ENCODE measurements at places on chromosomes 3 and 15. TPM values are rescaled to one million over a fixed set of nuclear protein-coding genes. Genes with fewer than 3 reads are reported as not detected.

APBA2 gene
- 38.8 TPM for polyA plus RNA-seq

MYL3 gene
- polyA plus RNA-seq, result not detected

C3orf49 gene
- polyA plus RNA-seq, result not detected

GRCh38 chr3:97911459-97911858 is 60.8 kb downstream of the RIOX2 start:
- H3K4me3 ChIP-seq, result peak overlapping the region; percentile 33
- H3K36me3 ChIP-seq, result no peaks in the 10 kb centered on the region
- no peak for DNase-seq
- peak overlapping the region; percentile 9 for H3K27ac ChIP-seq
- H3K27me3 ChIP-seq, result no peaks in the 10 kb centered on the region

DNA sequence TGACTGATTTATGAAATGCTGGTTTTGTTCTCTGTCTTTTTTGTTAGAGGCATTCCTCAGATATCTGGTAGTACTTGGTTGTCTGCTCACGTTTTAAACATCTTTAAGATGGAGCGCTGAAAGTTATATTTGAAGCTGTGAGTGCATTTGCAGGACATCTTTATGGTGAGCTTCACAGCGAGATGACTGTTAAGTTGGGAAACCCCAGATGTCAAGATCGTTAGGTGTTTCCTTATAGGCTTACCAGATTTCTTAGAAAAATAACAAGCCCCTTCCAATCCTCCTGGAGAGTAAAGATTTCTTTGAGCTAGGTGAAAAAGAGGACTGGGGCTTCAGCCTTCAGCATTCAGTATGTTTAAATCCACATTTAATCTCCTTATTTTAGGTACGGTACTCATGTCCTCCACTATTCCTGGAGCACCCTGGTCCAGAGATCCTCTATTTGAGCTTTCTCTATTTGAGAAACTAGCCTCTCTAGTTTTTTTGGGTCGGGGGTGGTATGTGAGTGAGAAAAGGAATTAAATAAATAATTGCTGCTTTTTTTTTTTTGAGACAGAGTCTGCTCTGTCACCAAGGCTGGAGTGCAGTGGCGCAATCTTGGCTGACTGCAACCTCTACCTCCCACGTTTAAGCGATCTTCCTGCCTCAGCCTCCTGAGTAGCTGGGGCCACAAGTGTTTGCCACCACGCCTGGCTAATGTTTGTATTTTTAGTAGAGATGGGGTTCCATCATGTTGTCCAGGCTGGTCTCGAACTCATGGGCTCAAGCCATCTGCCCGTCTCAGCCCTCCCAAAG is 72.3 kb downstream of the ZNF609 start:
- H3K27ac ChIP-seq, result no peak overlapping the region
- DNase-seq, result no peak
- H3K27me3 ChIP-seq, result no peaks in the 10 kb centered on the region
- no peak overlapping the region for H3K4me3 ChIP-seq
- no peaks in the 10 kb centered on the region for H3K36me3 ChIP-seq

DNA sequence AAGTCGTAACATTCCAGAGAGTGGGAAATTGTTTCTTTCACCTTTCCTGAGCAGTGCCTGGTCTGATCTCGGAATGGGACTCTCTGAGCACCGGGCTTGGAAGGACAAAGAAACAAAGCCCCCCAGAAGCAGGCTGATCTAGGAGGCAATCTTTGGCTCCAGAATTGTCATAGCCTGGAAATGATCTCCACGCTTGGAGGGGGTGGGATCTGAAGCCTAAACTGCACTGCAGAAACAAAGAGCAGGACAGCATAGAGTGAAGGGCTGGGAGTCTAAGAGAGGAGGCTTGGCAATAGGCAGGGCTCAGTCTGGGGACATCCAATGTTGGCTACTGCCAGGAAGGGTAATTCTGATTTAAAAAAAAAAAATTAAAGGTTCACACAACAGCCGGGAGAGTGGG is 1.9 kb downstream of the CRABP1 start:
- H3K36me3 ChIP-seq, result no peaks in the 10 kb centered on the region
- no peak for DNase-seq
- H3K4me1 ChIP-seq, result no peaks in the 10 kb centered on the region
- no peak overlapping the region for H3K27ac ChIP-seq
- peaks cover 20% of the 10 kb centered on the region for H3K27me3 ChIP-seq

GRCh38 chr15:33152502-33153109 is 41.9 kb downstream of the FMN1 start:
- no peaks in the 10 kb centered on the region for H3K36me3 ChIP-seq
- H3K27ac ChIP-seq, result no peak overlapping the region
- no peak overlapping the region for H3K4me3 ChIP-seq
- H3K27me3 ChIP-seq, result no peaks in the 10 kb centered on the region
- H3K4me1 ChIP-seq, result peaks cover 13% of the 10 kb centered on the region
- no peak for DNase-seq

DNA sequence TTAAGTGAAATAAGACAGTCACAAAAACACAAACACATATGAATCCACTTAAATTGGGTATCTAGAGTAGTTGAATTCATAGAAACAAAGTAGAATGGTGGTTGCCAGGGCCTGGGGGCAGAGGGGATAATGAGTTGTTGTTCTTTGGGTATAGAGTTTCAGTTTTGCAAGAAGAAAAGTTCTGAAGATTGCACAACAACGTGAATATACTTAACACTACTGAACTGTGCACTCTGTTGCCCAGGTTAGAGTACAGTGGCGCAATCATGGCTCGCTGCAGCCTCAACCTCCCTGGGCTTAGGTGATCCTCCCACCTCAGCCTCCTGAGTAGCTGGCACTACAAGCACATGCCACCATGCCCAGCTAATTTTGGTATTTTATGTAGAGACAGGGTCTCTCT is 14.9 kb downstream of the GRAMD2A start:
- DNase-seq, result no peak
- H3K36me3 ChIP-seq, result no peaks in the 10 kb centered on the region
- peaks cover 11% of the 10 kb centered on the region for H3K27me3 ChIP-seq

GRCh38 chr3:143122608-143123352 is 3.2 kb downstream of the CHST2 start:
- no peak overlapping the region for H3K27ac ChIP-seq
- H3K27me3 ChIP-seq, result no peaks in the 10 kb centered on the region
- DNase-seq, result no peak
- peak overlapping the region; percentile 53 for H3K4me3 ChIP-seq

- no peak overlapping the region for H3K4me3 ChIP-seq
- H3K27ac ChIP-seq, result no peak overlapping the region
- H3K36me3 ChIP-seq, result no peaks in the 10 kb centered on the region
- no peaks in the 10 kb centered on the region for H3K27me3 ChIP-seq
Measured at GRCh38 chr3:101050046-101050445, 56.8 kb upstream of the ABI3BP start.

DNA sequence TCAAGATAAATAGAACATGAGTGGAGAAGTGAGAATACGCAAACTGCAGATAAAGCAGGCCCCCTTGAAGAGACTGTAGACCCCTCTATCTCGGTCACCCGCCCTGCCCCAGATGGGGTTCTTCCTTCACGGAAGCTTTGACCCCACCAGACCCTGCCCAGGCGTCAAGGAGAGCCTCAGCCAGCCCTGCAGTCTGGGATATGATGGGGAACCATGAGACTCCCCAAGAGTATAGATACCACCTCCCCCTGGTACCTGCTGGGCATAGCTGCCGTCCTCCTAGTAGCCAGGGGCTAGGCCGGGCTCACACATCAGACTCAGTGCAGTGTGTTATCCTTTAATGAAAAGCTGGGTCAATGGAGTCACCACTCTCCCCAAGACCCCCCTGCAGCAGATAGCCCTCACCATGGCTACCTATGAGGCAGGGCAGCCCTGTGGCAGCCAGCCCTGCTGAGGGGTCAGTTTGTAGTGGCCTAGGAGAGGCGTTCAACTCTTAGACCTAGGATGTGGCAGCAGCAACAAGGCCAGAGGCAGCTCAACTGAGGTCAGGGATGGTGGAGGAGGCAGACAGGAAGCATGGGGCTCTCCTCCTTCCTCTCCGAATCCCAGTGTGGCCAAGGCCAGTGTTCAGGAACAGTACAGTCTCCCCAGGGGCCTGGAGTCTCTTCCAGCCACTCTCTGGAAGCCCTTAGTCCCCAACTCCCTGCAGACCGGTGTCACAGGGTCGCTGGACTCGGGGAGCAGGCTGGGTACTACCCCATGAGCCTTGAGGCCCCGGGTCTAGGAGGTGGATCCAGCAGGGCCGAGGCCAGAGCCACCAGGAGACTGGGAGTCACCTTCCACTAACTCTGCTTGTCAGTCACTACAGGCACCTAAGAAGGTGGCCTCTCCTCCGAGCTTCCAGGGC is 26.1 kb downstream of the PLXNB1 start:
- H3K4me3 ChIP-seq, result no peak overlapping the region
- no peaks in the 10 kb centered on the region for H3K27me3 ChIP-seq
- DNase-seq, result no peak
- no peaks in the 10 kb centered on the region for H3K36me3 ChIP-seq
- no peaks in the 10 kb centered on the region for H3K4me1 ChIP-seq

DNA sequence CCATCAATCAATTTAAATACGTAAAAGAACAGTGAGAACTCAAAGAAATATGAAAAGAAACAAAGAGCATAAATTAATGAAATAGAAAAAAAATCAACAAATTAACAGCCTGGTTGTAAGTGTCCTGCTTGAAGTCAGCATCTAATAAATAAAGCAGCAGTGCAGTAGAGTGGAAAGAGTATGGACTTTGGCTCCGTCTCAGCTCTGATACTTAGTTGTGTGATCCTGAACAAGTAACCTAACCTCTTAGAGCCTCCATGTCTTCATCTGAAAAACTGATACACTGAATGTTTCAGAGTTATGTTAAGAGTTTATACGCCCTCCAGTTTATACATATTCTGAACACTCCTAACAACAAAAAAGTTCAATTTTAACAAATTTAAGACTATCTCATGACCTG is 44.6 kb downstream of the TFDP2 start:
- H3K4me1 ChIP-seq, result no peaks in the 10 kb centered on the region
- no peaks in the 10 kb centered on the region for H3K27me3 ChIP-seq
- H3K36me3 ChIP-seq, result no peaks in the 10 kb centered on the region
- no peak overlapping the region for H3K4me3 ChIP-seq
